ENCODE measurements at places on chromosomes 7 and 10.

GRCh38 chr10:106446920-106447319, 717.6 kb downstream of the SORCS1 start:
- DNase-seq = no peak

- DNase-seq = no peak
These were observed 17.8 kb upstream of the HKDC1 start for GRCh38 chr10:69202332-69202731.

- peak; percentile 54 for DNase-seq
These were observed 1.6 kb downstream of the PDGFA start for GRCh38 chr7:517774-518629.

GRCh38 chr10:47400786-47401185, 16.7 kb upstream of the ZNF488 start:
- DNase-seq = no peak

- no peak for DNase-seq
These were observed 89.3 kb upstream of the CUX1 start for GRCh38 chr7:101728128-101728527.

DNA sequence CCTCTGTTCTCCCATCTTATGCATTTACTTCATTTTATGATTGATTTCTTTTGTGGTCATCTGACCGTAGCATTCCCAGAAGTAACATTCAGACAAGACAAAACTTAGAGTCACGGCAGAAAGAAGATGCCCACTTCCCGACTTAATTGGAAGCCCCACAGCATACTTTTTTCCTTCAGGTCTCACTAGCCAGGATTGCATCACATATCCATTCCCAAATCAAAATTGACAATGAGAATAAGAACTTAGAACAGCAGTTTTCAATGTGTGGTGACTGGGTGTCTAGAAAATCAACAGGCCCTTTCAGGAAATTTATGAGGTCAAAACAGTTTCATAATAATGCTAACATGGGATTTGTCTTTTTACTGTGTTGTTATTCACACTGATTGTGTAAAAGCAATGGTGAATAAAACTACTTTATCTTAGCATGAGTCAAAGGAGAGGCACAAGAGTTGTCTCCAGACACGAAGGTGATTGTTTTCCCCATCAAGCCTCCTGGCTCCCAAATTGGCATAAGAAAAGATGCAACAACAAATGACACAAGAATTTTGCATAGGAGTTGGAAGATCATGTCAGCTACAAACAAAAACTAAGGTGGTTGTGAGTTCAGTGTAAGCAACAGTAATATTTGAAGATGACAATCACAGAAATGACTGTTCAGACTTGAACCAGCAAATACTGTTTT, 493.9 kb downstream of the HTR7 start:
- DNase-seq = no peak

GRCh38 chr7:779480-779879, 52.4 kb upstream of the PRKAR1B start:
- no peak for DNase-seq

DNA sequence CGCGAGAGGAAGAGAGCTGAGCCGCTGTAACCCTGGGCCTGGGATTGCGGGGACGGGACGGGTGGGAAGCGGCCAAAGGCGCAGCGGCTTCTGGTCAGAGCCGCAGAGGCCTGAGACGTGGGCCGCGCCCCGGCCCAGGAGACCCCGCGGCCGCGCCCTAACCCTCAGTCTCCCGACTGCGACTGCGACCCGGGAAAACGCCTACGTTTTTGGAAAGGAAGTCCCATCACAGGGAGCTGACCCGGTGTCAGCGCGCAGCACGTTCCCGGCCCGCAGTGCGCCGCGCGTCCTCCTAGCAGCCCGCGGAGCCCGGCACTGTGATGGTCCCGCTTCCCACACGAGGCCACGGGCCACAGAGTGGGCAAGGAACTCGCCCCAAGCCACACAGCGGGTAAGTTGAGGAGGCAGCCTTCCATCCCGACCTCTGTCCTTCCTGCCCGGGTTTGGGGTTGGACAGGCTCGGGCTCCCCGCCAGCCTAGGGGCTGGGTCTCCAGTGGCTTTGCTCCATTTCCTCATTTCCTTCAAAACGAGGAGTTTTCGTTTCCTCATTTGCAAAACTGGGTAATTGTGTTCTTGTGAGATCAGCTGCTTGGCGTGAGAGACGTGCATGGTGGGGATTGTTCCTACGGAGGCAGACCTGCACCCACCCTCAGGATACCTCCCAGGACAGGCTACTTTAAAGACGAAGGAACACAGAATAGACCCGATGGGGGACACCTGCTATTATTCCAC, 1.2 kb downstream of the GPNMB start:
- no peak for DNase-seq

- DNase-seq = no peak
These were observed 108.7 kb downstream of the DOCK4 start for GRCh38 chr7:112097524-112097923.

- DNase-seq = peak; percentile 73
These were observed 21.0 kb upstream of the HPS1 start for GRCh38 chr10:98467506-98468318.

- DNase-seq = no peak
These were observed 14.2 kb upstream of the MKI67 start for GRCh38 chr10:128140425-128140824.

- no peak for DNase-seq
These were observed 287.6 kb upstream of the HGF start for GRCh38 chr7:82057476-82057875.

DNA sequence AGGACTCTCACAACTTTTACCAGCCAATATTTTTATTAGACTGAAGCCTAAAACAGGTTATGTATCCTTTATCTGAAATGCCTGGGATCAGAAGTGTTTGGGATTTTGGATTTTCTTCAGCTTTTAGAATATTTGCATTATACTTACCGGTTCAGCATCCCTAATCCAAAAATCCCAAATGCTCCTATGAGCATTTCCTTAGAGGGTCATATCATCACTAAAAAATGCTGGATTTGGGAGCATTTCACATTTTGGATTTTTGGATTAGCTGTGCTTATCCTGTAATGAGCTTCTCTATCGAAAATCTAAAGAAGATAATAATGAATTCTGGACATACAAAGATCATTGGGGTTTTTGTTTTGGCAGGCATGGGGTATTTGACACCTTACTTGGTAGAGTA, 53.0 kb downstream of the RALA start:
- no peak for DNase-seq

Measured in stimulated activated effector memory CD8-positive, alpha-beta T cell treated with anti-CD3 and anti-CD28 coated beads, Interleukin-12 subunit alpha, Interleukin-12 subunit beta, amount 100 ng/mL, for 72 hours (primary cell).